Activated naive CD4-positive, alpha-beta T cell treated with anti-CD3 and anti-CD28 coated beads, Interleukin-2, amount 50 U/mL, for 72 hours (primary cell): ENCODE measurements at places on chromosomes 5 and 9. TPM values are rescaled to one million over a fixed set of nuclear protein-coding genes. Genes with fewer than 3 reads are reported as not detected.

Gene TAF9
- total RNA-seq = 74.3 TPM

Gene LRRC19
- total RNA-seq = not detected

Gene FAXDC2
- 0.57 TPM for total RNA-seq

Gene IFNA21
- not detected for total RNA-seq

Gene HBEGF
- total RNA-seq = 10.5 TPM

DNA sequence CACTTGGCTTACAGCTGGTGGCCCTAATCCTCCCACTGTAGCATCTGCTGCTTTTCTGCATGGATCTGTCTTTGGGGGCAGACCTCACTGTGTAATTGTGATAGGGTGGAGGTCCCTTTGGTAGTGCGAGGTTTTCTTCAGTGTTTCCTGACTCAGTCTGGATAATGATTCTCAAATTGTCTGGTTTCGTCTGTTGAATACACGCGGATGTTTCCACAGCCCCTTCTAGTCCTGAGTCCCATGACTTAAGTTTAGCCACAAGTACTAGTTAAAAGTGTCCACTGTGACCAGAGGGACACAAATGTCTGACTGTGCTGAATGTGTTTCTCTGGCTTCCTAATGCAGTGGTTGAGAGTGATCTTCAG, 70.5 kb downstream of the LMNB1 start:
- DNase-seq = no peak

DNA sequence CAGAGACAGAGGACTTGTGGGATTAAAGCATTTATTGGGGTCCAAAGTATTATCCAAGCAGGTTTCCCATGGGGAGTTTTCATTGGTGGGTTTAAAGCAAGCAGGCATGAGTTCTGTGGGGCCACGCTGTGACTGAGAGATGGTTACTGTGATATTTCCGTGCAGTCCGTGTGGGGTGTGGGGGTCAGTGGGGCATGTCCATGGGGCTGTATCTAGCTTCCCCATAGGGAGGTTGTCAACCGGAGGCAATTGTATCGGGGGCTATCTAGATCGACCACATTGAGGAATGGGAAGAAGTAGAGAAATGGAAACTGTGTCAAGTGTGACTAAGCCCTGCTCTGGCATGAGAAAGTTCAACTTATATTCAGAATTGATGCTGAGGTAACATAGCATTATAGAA, 7.1 kb upstream of the RPS23 start:
- no peak for DNase-seq

- no peak for DNase-seq
These were observed 255.3 kb downstream of the KIF4B start for GRCh38 chr5:155268770-155269425.

- DNase-seq = no peak
These were observed 37.4 kb downstream of the LHFPL2 start for GRCh38 chr5:78611126-78611605.

- DNase-seq = no peak
These were observed 500 bp upstream of the ZNF883 start for GRCh38 chr9:113012492-113012891.

- no peak for DNase-seq
These were observed 23.6 kb upstream of the KCNIP1 start for GRCh38 chr5:170480260-170480659.

GRCh38 chr9:90986161-90986560, 184.5 kb downstream of the SYK start:
- no peak for DNase-seq

DNA sequence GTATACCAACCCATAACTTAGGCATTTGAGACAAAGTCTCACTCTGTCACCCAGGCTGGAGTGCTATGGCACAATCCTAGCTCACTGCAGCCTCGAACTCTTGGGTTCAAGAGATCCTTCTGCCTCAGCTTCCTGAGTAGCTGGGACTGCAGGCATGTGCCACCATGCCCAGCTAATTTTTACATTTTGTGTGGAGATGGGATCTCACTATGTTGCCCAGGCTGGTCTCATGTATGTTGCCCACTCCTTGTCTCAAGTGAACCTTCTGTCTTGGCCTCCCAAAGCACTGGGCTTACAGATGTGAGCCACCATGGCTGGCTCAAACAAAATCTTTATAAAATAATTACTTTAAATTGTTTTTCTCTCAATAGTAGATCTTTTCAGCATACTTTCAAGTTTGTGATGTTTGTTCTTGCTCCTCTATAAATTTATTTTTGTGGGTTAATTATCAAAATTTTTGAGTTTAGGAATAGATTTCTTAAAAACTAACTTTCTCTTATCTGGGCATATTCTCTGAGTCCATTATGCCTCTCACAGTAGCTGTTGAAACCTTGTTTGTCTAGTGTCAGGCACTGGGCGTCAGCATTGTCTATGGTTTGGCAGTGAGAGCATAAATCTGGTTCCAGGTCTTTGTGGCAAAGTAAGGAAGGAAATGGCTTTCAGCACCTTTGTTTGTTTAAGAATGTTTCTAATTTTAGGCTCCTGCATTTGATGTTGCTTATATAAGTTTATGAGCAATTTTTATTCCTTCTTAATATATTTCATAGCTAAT, 38.7 kb downstream of the NLN start:
- no peak for DNase-seq

DNA sequence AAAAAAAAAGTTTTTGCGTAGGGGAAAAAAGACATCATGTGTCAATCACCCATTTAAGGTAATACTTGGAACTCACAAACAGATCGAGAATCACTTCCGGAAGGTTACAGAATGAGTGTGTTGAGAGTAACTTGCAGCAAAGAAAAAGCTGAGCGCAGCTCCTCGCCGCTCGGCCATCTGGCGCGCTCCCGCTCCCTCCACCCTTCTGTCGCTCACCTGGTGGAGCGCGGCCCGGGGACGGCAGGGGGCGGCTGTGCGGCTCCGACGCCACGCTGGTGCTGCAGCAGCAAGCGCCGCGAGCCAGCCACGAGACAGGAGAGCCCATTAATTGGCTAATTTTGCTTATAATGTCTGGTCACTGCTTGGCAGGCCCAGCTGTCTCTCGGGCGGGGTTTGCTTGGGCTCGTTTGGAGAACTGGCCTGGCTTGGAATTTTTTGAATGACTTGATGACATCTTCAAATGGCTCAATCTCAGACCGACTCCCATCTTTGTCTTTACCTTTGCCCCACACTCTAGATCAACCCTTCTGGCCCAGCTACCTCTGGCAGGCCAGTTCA, 601.8 kb downstream of the CCDC171 start:
- DNase-seq = peak; percentile 49

GRCh38 chr5:109351988-109352864, 57.5 kb downstream of the PJA2 start:
- no peak for DNase-seq

- DNase-seq = no peak
These were observed 326.2 kb upstream of the IRX2 start for GRCh38 chr5:3077684-3078083.

DNA sequence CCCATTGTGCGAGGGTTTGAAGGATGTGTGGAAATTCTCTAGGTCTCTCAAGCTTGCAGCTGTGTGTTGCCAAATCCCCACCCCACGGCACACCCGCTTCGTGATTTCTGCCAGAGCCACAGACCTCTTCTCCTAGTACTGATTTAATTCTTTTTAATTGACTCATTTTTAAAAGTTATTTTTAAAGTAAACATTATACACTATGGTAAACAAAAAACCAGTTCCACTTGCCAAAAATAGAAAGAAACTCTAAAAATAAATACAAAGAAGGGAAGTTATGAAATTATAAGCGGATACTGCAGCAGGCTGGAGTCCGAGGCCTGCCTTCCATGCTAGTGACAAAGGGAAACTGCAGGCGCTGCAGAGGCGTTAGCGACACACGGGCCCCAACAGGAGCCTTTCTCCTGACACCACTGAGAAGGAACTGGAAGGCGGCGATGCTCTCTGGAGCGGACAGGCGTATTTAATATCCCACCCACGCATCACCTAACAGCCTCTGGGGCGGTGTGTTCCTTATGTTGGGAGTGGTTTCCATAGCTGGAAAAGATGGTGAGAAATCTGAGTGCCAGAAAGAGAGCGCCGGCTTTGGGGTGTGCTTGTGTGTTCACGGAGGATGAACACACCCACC, 122.5 kb downstream of the COL23A1 start:
- peak; percentile 30 for DNase-seq

GRCh38 chr9:127007638-127008037, 93.1 kb downstream of the RALGPS1 start:
- no peak for DNase-seq
